ENCODE measurements at places on chromosomes 7 and 10. TPM values are rescaled to one million over a fixed set of nuclear protein-coding genes. Genes with fewer than 3 reads are reported as not detected.

The WEE2 gene
- total RNA-seq = not detected

The AGBL3 gene
- total RNA-seq = 0.41 TPM

The AEBP1 gene
- 46.1 TPM for total RNA-seq

The ATRNL1 gene
- 4.1 TPM for total RNA-seq

The IFIT1 gene
- total RNA-seq = 0.79 TPM

The ATXN7L1 gene
- total RNA-seq = 6.5 TPM

The HOXA2 gene
- 1.4 TPM for total RNA-seq

The BTAF1 gene
- total RNA-seq = 35.0 TPM

The FGF8 gene
- total RNA-seq = 0.40 TPM

Measured in A375 (cell line).